ENCODE measurements at places on chromosomes 2 and 18. TPM values are rescaled to one million over a fixed set of nuclear protein-coding genes. Genes with fewer than 3 reads are reported as not detected.

DNA sequence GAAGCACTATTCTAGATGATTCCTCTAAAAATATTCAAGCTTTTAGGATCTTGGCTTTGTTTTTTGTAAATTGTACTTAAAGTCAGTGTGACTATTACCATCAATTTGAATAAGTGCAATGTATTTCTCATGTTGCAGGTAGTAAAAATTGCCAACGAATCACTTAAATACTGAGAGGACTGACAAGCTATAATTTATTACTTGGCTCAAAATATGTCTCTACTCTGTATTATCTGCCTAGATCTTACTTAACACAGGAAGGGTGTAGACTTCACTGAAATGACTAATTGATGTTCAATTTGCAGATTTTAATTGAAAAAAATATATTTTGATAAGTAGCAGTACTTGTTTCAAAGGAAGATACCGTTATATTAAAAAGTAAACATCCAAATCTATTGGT is 202.3 kb downstream of the SLC8A1 start:
- no peak for DNase-seq

GRCh38 chr2:194264586-194264985 is 1392.4 kb upstream of the SLC39A10 start:
- no peak for DNase-seq

DNA sequence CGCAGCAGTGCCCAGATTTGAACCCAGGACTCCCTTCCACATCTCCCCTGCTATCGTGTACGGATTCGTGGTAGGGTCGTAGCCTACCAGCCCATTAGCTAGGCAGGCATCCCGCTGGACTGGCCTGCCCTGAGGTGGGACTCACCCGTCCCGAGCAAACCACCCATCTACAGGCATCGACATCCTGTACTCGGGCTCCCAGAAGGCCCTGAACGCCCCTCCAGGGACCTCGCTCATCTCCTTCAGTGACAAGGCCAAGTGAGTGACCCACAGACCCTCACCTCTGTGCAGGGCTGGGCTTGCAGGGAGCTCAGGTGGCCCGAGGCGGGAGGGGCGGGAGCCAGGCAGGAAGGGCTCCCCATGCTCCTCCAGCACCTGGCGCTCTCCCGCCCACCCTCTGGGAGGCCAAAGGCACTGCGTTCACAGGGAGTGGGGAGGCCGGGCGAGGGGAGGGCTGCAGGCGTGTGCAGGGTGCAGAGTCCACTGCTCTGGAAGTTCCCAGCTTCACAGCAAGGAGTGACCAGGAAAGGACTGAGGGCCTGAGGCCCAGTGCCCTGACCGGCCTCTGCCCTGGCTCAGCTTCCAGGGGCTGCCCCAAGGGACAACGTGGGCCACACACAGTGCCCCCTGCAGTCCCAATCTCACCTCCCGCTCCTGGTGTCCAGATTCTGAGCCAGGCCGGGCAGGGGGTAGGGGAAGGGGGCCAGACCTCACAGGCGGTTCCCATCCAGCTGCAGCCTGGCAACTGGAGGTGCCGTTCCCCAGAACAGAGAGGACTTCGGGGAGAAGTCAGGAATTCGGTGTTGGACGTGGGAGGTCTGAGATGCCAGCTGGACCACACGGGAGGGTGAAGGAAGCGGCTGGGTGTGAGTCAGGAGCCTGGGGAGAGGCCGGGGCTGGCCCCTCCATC is 5.4 kb downstream of the AGXT start:
- DNase-seq: no peak

Gene IL1RL2
- not detected for total RNA-seq

Gene PCARE
- total RNA-seq: 0.32 TPM

DNA sequence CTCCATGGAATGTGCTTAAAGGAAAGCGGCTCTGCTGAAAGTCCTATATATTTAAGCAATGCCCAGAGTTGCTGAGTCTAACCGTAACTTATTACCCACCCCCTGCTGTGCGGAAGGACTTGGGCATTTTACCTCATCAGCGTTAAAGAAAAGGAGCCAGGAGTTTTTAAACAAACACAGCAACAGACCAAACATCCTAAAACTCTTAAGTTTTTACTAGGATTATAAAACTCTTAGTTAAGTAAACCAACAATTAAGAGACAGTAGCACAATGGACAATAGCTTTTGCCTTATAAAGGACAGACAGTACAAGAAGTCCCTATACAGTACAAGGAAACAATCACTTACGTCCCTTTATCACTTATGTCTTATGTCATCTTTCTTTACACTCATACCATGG is 90.2 kb downstream of the ZNF521 start:
- no peak for DNase-seq

Gene CTNNA2
- total RNA-seq: 2.7 TPM

Measured in myocyte (in vitro differentiated cells).